ENCODE measurements at places on chromosomes 5 and 9. TPM values are rescaled to one million over a fixed set of nuclear protein-coding genes. Genes with fewer than 3 reads are reported as not detected.

The CCDC69 gene
- total RNA-seq = 94.1 TPM

The ITGA1 gene
- total RNA-seq = 7.4 TPM

The CENPK gene
- total RNA-seq = 78.8 TPM

- H3K36me3 ChIP-seq = no peaks in the 10 kb centered on the region
- no peak for DNase-seq
- no peak overlapping the region for H3K4me3 ChIP-seq
Measured at GRCh38 chr5:59766427-59767210, 126.9 kb downstream of the PDE4D start.

- no peaks in the 10 kb centered on the region for H3K36me3 ChIP-seq
- no peak overlapping the region for H3K4me3 ChIP-seq
- no peaks in the 10 kb centered on the region for H3K27me3 ChIP-seq
- H3K27ac ChIP-seq = no peak overlapping the region
- DNase-seq = no peak
- no peaks in the 10 kb centered on the region for H3K4me1 ChIP-seq
Measured at GRCh38 chr5:53397141-53397757, 83.2 kb upstream of the FST start.

GRCh38 chr5:41842777-41843176 is 27.4 kb downstream of the OXCT1 start:
- no peaks in the 10 kb centered on the region for H3K36me3 ChIP-seq
- H3K27ac ChIP-seq = no peak overlapping the region
- H3K4me3 ChIP-seq = no peak overlapping the region
- H3K4me1 ChIP-seq = no peaks in the 10 kb centered on the region

DNA sequence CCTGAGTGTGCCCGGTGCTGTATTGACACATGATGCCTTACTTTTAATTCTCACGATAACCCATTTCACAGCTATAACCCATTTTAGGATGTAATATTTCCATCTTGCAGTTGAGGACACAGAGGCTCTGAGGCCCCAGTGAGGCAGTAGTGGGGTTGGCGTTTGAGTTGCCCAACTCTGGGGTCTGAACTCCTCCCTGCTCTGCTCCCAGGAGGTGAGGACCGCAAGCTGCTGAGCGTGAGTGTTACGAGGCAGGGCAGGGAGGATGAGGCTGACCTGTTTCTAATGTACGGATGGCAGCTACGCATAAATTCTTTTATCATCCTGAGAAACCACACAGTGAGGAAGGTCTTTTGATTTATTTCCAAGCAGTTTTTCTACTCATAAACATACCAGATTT is 11.4 kb downstream of the LRRC8A start:
- H3K27me3 ChIP-seq = no peaks in the 10 kb centered on the region
- H3K4me1 ChIP-seq = peaks cover 25% of the 10 kb centered on the region
- no peak overlapping the region for H3K4me3 ChIP-seq
- peaks cover 29% of the 10 kb centered on the region for H3K36me3 ChIP-seq

DNA sequence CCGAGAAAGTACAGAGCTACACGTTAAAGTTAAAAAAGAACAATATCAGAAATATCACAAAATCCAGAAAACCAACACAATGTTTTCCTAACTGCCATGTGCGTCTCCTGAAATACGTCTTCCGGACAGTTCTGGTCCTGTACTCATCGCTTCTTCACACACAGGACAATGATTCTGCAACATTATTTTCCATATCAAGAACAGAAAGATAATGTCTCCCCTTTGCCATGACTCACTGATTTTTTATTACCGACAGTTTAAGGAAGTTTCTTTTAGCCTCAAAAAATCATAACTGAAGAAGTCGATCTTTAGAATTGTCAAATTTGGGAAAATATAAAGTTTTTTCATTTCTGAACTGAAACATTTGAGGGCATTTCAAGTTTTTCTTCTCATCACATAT is 2.5 kb downstream of the TBC1D9B start:
- H3K27me3 ChIP-seq = no peaks in the 10 kb centered on the region
- peaks cover 4% of the 10 kb centered on the region for H3K36me3 ChIP-seq
- no peak overlapping the region for H3K27ac ChIP-seq
- DNase-seq = no peak
- H3K4me3 ChIP-seq = no peak overlapping the region

The NREP gene
- 28.7 TPM for total RNA-seq
